Left lung (tissue), 14 donors: ENCODE measurements at places on chromosomes 11 and 22. TPM values are rescaled to one million over a fixed set of nuclear protein-coding genes. Genes with fewer than 3 reads are reported as not detected.
A peak's percentile ranks its signal among the peaks of the same experiment; 100 is the strongest.

DNA sequence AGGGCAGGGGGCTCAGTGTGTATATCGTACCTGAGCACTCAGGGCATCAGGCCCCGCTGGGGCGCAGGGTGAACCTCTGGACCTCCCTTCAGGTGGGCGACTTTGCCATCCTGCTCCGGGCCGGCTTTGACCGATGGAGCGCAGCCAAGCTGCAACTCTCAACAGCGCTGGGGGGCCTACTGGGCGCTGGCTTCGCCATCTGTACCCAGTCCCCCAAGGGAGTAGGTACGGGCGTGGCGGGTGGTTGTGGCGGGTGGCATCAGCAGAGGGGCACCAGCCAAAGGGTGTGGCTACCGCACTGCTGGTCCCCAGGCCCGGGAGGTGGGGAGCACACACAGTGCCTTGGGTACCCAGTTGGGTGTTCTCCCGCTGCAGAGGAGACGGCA, 6.3 kb downstream of the SLC39A13 start:
- no peak for DNase-seq

GRCh38 chr22:48849219-48849912, 978.3 kb downstream of the BRD1 start:
- peak; percentile 1 for DNase-seq

DNA sequence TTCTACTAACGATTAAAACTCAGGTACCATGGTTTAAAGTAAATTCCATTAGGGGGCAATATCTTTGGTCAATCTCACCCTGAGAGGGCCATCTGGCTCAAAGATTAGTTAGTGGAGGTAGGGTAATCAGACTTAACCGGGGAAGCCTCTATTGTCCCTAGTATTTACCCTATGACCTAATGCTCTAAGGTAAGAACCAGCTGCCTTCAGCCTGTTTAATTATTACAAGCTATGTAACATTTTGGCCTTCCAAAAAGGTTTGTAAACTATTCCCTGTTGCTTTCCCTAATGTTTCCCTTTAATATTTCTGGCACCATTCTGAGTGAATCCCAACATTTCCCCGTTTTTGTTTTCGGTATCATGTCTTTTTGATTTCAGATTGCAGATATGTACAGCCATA, 15.1 kb upstream of the GLYATL1 start:
- DNase-seq, result no peak

GRCh38 chr11:94883878-94884277, 89.5 kb downstream of the CWC15 start:
- no peak for DNase-seq

LIMK2 gene
- total RNA-seq, result 87.6 TPM

GRCh38 chr11:76604081-76604625, 66.4 kb downstream of the LRRC32 start:
- no peak for DNase-seq

CDC42EP1 gene
- 74.0 TPM for total RNA-seq

PLAAT4 gene
- 217 TPM for total RNA-seq

DUSP8 gene
- 21.8 TPM for total RNA-seq

- peak; percentile 38 for DNase-seq
Measured at GRCh38 chr11:5204787-5205186, 4.3 kb upstream of the OR51V1 start.

DNA sequence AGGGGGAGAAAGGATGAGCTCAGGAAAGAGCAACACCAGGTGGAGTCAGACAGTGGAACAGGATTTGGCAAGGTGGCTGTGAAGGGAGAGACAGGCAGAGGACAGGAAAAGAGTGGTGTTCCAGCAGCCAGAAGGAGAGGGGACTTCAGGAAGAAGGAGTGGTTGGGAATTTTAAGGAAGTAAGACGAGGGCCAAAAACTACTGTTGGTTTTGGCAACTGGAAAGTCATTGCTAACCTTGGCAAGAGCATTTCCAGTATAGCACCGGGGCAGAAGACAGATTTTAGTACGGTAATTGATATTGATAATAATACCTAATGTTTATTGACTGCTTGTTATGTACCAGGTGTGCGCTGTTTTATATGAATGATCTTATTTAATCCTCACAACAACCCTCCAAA, 15.4 kb upstream of the DDX6 start:
- DNase-seq, result no peak

- peak; percentile 54 for DNase-seq
Measured at GRCh38 chr11:1750481-1750839, at the start of gene IFITM10. Gene IFITM10 (minus strand): TSS chr11:1750595. CDS start chr11:1750442, 153 bp downstream.
